MG63 (cell line): ENCODE measurements at places on chromosomes 7 and 10.

DNA sequence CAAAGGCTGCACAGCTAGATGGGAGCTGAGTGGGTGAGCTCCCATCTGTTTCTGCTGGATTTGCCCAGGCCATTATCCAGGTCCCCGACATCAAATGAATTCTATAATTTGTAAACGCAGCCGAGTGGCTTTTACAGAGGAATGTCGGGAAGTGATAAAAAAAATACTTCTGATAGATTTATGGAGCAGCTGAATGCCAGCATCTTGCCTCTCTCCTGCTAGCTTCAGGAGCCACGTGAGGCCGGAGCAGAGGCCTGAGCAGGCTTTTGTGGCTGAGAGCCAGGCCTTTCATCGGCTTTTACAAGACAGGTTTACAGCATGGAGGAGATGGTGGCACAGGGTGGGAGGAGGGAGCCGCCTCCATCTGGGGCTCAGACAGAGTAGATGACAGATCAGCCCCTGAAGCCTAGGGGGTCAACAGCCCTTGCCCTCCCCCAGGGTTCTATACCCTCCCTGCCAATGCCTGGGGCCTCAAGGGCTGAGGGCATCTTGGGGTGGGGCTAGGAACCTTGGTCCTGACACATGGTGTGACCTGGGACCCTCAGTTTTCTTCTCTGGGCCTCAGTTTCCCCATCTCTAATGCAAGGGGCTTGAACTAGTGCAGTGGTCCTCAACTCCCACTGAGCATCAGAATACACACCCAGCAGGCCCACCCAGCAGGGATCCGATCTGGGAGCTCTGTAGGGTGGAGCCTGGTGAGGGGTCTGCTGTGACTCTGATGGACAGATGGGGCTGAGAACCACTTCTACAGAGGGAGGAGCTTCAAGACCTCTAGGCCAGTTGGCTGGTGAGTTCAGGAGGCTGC, 44.2 kb upstream of the PCBD1 start:
- DNase-seq, result no peak

DNA sequence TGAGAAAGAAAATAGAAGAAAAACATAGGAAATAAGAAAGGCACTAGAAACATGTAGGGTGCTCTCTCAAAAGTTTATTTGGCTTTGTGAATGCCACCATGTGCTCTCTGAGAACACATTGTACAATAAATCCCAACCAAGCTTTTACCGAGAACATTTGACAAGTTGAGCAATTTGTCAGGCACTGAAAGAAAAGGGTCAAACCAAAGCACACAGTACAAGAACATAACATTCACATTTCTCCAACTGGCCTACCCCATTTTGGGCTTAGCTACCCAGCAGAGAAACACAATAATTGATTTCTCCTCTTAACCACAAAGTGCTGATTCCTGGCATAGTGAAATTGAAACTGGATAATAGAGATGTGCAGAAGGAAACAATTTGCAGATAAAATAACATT, 69.2 kb upstream of the SLC39A12 start:
- DNase-seq, result no peak

- DNase-seq, result no peak
Observed at GRCh38 chr7:101507791-101508252, 121.3 kb downstream of the MYL10 start.

DNA sequence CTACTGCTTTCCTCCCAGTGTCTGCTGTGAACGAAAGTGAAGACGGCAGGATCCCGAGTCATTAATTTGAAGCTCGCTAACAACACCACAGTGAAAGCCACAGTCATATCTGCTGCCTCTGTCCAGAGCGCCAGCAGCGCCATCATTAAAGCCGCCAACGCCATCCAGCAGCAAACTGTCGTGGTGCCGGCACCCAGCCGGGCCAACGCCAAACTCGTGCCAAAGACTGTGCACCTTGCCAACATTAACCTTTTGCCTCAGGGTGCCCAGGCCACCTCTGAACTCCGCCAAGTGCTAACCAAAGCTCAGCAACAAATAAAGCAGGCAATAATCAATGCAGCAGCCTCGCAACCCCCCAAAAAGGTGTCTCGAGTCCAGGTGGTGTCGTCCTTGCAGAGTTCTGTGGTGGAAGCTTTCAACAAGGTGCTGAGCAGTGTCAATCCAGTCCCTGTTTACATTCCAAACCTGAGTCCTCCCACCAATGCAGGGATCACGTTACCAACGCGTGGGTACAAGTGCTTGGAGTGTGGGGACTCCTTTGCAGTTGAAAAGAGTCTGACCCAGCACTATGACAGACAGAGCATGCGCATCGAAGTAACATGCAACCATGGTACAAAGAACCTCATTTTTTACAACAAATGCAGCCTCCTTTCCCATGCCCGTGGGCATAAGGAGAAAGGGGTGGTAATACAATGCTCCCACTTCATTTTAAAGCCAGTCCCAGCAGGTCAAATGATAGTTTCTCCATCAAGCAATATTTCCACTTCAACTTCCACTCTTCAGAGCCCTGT, 94.8 kb upstream of the KCNMA1 start:
- no peak for DNase-seq

DNA sequence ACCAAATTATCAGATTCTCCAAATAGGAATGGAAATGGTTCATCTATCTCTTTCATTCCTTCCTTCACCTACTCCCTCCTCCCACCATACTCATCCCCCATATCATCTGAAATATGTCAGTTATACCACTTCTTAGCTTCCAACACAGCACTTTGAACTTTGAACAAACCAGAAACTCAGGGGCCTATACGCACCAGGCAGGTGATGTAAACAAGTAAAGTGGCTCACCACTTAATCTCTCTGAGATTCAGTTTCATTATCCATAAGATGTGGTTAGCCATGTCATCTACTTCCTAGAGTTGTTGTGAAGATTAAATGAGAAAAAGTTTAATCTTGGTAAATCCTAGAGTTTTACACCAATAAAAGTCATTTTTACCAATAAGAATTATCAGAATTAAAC, 65.9 kb upstream of the LRRN3 start:
- DNase-seq, result no peak

- DNase-seq, result no peak
Observed at GRCh38 chr7:134645478-134645877, 1.2 kb upstream of the BPGM start.

GRCh38 chr7:134685250-134685649, 38.6 kb downstream of the BPGM start:
- no peak for DNase-seq

GRCh38 chr10:63166742-63167258, 33.7 kb downstream of the NRBF2 start:
- no peak for DNase-seq

DNA sequence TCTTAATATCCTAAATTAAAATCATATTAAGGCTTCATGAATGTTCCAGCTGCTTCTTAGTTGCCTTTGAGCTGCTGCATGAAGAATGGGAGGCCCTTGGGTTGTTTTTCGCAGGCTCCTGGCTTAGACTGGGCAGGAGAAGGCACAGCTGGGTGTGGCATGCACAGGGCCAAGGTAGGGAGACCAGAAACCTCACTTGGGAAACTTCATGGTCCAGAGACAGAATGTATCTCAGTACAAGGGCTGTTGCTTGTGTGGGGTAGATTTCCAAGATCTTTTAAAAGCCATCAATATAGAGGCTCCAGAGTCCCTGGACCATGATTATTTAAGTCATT, 49.9 kb downstream of the BUB3 start:
- DNase-seq, result no peak

- peak; percentile 43 for DNase-seq
Observed at GRCh38 chr10:69994262-69994661, 58.4 kb upstream of the MACROH2A2 start.

- no peak for DNase-seq
Observed at GRCh38 chr7:5222841-5223411, 32.9 kb downstream of the WIPI2 start.

DNA sequence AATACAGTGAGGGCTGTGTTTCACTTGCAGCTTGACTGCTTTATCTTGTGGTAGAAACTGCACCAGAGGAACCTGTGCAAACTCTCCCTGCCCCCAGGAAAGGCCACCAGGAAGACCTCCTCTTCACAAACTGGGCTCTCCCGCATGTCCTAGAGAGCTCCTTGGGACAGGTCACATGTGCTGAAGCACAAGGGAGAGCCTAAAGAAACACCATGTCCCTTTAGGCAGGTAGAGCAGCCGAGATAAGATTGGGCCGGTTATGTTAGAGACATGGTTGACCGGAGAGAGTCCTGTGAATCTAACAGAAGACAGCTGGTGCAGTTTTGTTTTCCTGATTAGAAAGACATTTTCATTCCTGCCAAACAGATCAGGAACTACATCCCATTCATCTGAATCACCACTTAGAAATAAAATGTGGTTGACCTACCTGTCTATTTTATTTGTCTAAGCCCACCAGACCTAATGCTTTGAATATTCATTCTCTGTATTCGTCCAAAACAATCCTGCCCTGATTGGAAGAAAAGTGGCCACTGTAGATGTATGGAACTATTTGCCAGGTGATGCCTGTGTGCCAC, 224.1 kb downstream of the GLI3 start:
- DNase-seq, result no peak

DNA sequence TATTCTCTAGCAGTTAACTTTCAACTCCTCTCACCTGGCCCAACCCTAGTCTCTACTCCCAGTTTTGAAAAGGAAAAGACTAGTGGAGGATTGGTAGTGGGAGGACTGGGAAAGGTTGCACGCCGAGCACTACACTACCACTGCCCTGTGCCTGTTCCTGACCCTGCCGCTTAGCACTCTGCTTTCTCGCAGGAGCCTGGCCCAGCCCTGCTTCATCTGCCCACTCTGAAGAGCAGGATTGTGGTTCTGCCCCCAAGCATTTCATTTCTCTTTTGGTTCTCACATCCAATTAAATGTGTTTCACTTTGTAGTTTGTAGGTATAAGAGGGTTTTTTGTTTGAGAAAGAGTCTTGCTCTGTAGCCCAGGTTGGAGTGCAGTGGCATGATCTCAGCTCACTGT, 31.5 kb upstream of the RBM20 start:
- DNase-seq, result no peak

DNA sequence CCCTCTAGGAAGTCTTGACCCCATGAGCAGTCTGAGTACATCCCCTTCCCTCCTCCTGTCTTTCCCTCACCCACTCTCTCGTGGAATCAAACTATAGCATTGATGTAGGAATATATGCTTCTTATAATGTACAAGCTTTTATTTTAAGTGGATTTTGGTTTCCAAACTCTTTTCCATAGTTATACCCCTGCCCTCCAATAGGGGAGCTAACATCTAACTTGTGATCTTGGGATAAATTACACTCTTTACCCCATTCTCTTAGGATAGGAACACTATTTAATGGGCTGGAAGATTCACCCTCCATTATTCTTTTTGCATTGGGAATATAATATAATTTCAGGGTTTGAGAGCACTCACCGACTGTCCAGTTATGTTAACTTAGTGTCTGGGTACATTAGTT, 465.9 kb downstream of the GATA3 start:
- no peak for DNase-seq
